ENCODE measurements at places on chromosomes 5 and 9.
A peak's percentile ranks its signal among the peaks of the same experiment; 100 is the strongest.

- DNase-seq, result no peak
Measured at GRCh38 chr9:4594545-4594944, 67.5 kb upstream of the PLPP6 start.

- peak; percentile 36 for DNase-seq
Measured at GRCh38 chr5:141135030-141135717, at the start of gene PCDHB5. PCDHB5 (plus strand) TSS chr5:141135206; CDS start chr5:141135435, 229 bp downstream.

DNA sequence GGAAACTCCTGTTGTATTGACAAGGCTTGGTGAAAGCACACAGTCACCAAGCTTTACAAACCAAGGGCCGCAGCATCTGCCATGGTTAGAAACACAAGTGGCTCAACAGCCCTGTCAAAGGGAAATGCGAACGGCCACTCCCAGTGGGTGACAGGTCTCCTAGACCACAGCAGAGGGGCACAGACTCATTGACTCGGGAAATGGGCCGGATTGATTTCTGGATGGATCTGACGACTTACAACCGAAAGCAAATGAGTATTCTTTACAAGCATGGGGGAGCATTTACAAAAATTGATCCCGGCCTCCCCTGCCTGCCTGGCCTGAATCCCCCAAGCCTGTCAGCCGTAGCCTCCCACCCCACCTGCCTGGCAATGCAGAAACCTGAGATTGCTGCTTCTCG, 48.2 kb downstream of the ADAMTS2 start:
- no peak for DNase-seq

DNA sequence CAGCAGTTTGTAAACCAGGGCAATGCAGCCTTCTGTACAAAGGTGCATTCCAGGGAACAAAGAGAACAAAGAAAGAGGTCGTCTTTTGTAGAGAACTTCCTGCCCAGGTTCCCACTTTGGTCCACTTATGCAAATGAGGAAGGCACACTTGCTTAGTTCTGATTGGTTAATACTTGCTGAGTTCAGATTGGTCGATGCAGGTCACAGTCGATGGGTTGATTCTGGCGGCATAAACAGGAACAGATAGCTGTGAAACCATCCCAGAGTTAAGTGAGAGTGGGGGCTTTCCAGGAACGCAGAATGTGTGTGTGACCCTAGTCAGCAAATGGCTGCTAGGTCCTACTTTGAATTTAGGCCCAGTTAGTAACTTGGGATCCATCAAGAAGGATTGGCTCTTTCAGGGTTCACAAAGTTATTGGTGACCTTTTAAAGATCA, 1.8 kb upstream of the ADAMTS13 start:
- no peak for DNase-seq

All from cerebellar cortex (tissue), 1 donor.